Activated gamma-delta T cell (primary cell): ENCODE measurements at places on chromosomes 12 and 14.

- no peak for DNase-seq
These were observed 508.5 kb downstream of the FOXG1 start for GRCh38 chr14:29274890-29275596.

- no peak for DNase-seq
These were observed 67.8 kb downstream of the AKAP6 start for GRCh38 chr14:32396885-32397284.

DNA sequence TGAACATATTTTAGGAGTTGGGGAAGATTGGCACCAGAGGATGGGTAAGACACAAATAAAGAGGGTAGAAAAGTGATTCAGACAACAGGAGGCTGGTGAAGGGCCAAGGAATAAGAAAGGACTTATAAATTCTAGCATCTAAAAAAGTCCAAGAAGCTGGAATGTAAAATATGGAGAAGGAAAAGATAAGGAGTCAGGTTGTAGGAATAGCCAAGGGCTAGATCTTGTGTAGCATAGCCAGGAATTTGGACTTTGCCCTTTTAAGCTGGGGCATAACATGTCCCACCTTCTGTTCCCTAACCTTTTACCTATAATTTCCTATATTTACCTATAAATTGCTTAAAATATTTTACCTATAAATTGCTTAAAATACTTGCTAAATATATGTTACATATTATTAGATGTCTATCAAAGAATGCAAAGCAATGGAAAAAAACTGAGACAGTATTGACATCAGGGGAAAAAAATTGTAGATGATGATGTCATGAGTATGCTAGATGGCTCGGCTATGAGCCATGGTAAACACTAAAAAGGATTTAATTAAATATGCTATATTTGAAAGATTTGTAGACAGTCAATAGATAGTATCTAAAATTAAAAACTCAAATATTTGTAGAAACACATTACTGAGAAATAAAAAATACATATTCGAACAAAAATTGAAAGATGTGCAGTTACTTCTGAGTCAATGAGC lies 99.7 kb upstream of the PLEKHG7 start:
- no peak for DNase-seq

GRCh38 chr14:105199093-105199492 lies 18.0 kb upstream of the NUDT14 start:
- no peak for DNase-seq

DNA sequence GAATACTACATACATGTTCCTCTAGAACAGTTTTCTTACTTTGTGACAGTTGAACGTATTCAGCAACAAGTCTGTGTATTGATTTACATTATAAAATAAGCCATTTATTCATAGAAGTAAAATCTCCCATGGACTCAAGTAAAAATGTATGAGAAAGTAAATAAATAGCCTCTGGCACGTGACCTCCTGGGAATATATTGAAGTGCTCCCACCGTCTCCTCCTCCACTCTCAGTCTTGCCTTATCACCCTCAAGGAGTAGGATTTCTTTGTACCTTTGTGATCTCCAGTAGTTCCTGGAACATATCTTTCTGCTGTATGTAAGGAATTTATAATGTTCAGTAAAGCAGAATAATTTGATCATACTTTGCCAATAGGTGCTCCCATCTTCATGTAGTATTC lies 90.9 kb downstream of the DIP2B start:
- no peak for DNase-seq

DNA sequence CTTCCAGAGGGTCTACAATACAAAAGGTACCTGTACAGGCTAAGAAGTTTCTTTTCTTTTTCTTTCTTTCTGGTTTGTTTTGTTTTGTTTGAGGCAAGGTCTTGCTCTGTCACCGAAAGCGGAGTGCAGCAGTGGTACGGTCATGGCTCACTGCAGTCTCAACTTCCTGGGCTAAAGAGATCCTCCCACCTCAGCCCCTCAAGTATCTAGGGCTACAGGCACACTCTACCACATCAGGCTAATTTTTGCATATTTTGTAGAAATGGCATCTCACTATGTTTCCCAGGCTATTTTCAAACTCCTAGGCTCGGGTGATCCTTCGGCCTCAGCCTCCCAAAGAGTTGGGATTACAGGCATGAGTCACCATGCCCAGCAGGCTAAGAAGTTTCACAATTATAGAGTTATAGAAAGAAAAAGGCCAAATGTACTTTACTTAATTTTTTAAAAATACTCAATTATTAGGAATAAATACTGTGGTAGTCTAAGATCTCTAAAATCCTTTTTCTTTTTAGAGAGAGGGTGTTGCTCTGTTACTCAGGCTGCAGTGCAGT lies 3.0 kb upstream of the PIGH start:
- no peak for DNase-seq

DNA sequence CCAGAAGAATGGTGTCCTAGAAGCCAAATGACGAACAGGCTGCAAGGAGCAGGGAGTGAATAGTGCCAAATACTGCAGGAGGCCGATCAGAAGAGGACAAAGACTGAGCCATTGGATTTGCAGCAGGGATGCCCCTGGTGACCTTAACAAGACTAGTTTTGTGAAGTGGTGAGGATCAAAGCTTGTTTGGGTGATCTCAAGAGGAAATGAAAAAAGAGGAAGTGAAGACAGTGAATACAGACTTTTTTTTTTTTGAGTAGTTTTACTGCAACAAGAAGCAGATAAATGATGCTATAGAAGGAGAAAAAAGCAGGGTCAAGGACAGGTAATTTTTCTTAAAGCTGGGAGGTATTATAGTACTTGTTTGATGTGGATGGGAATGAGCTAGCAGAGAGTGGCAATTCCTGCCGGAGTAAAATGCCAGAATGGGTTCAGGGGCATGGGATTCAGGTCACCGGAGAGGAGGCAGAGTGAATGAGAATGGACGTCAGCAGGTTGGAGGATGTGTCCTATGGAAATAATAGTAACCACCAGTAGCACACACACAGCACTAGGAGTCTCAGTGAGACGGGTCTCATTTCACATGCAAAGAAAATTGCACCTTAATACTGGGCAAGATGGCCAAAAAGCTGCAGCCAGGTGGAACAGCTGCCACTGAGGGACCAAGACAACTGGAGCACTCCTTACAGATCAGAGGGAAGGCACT lies 345.8 kb upstream of the CCDC196 start:
- no peak for DNase-seq

DNA sequence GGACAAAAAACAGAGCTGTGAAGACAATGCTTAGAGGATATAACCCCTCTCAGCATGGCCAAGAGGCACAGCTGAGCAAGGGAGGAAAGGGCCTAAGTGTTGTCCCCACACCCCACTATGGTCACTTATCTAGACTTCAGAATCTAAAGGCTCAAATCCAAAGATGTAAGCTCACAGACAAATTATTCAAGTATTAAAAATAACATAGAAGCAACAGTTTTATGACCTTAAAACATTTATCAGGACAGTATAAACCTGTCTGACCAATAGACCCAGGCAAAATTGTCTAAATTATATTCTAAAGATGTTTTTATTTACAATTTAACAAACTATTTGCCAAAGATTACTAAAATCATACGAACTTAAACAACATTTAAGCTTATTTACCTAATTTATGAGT lies 28.1 kb upstream of the PRICKLE1 start:
- DNase-seq = no peak

GRCh38 chr12:1091350-1091749 lies 100.3 kb downstream of the ERC1 start:
- DNase-seq = no peak

DNA sequence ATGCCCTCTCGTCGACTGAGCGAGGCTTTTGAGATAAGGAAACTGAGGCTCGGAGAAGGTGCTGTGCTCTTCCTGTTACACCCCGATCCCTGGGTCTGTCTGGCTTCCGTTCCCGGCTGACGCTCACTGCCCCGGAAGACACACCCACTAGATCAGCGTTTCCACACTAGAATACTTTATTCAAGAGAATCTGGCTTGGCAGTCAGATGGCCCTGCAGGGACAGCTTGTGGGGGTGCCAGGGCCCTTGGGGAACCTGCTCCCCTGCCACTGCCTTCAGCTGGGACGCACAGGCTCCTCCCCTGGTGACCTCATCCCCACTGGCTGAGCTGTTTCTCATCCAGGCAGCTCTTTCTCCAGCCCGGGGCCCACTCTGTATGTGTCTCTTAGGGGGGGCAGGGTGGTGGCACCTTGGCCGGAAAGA lies 13.7 kb downstream of the PGF start:
- no peak for DNase-seq
